ENCODE measurements at places on chromosomes 3 and 15. TPM values are rescaled to one million over a fixed set of nuclear protein-coding genes. Genes with fewer than 3 reads are reported as not detected.

Gene ECE2
- total RNA-seq: not detected

Gene POTEB
- total RNA-seq: not detected

DNA sequence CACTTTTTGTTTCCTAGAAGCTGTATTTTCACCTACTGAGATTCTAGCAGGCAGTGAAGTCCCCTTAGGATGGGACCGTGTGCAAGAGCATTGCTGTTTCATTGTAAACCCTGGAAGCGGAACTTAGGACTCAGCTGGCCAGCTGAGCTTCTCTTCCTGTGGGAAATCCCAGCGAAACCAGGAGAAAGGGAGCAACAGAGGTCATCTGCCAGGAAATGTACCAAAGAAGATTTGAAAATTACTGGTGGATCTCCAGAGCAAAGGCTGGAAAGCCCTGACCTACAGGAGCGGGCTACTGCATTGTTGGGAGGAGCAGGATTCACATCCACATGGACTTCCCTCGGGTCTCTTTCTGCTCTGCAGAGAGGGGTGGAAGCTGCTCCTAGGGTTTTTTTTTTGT, 7.6 kb upstream of the ADPRH start:
- no peaks in the 10 kb centered on the region for H3K27me3 ChIP-seq
- H3K4me3 ChIP-seq: no peak overlapping the region
- H3K36me3 ChIP-seq: no peaks in the 10 kb centered on the region
- H3K4me1 ChIP-seq: no peaks in the 10 kb centered on the region

- H3K4me1 ChIP-seq: peaks cover 27% of the 10 kb centered on the region
- DNase-seq: peak; percentile 6
- no peak overlapping the region for H3K4me3 ChIP-seq
- no peaks in the 10 kb centered on the region for H3K27me3 ChIP-seq
- no peaks in the 10 kb centered on the region for H3K36me3 ChIP-seq
These were observed 53.6 kb upstream of the AP4E1 start for GRCh38 chr15:50854601-50855490.
